ENCODE measurements at places on chromosomes 4 and X.

GRCh38 chr4:173924561-173924960 is 358.9 kb downstream of the FBXO8 start:
- no peak for DNase-seq

GRCh38 chrX:136658151-136658550 is 10.2 kb downstream of the CD40LG start:
- DNase-seq = no peak

- DNase-seq = no peak
Observed at GRCh38 chr4:21413807-21414370, 534.7 kb downstream of the KCNIP4 start.

GRCh38 chrX:37802028-37802427 is 22.2 kb downstream of the CYBB start:
- DNase-seq = no peak

GRCh38 chr4:15884666-15885065 is 53.9 kb downstream of the FGFBP1 start:
- no peak for DNase-seq

DNA sequence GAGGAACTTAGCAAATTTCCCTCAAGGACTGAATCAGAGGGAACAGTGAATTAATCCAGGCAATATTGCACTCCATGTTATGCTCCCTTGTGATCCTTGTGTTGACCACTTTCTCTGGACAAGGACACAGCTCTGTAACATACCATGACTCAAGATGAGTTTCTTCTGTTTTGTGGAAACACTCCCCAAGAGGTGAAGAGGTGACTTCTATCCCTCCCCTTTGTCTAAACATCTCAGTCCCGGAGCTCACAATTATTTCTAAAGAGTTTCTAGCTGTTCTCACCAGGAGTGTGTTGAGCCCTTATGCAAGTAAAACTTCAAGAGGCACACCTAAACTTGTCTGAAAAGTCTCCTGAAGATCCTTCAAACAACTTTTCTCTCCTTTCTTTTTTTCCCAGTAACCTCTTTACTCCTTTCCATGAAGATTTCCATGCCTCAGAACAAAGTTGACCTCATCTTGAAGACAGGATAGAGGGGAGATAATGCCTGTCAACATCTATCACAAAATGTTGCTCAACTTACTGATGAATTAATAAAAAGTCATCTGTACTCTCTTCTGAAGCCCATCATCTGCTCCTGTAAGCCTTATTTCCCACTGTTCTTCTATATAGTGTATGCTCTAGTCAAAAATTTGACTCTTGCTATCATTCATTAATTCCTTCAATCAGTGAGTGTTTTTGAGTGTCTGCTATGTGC is 429.1 kb downstream of the SPRY1 start:
- DNase-seq = no peak

DNA sequence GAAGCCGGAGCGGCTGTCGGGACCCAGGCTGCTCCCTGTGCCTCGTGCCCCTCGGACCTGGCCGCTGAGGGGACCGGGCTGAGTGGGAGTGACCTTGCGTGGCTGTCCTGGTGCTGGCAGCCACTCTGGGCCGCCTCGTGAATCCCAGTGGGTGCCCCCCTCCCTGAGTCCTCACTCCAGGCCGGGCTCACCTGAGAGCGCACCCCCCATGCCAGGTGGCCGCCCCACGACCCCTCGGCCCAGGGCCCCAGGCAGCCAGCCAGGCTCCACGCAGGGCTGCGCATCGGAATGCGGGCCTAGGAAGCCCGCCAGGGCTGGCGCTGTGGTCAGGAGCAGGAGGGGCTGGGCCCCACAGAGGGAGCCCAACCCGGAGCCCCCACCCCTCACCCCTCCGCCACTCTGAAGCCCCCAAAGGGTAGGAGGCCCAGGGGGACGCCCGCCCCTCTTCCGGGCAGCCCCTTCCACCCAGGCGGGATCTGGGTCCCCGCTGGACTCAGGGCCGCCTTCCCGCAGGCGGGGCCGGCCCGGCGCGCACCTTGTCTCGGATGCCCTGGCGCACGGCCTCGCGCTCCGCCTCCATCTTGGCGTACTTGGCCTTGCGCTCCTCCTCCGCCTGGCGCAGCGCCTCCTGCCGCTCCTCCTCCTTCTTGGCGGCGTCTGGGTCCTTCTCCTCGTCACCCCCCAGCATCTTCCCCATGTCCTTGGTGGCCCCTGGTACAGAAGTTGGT is 33.9 kb downstream of the CPLX1 start:
- no peak for DNase-seq

- no peak for DNase-seq
Observed at GRCh38 chrX:38578167-38578566, 16.8 kb downstream of the TSPAN7 start.
